ENCODE measurements at places on chromosomes 12 and 14.

- DNase-seq, result no peak
Observed at GRCh38 chr12:117845271-117845904, 123.4 kb downstream of the KSR2 start.

DNA sequence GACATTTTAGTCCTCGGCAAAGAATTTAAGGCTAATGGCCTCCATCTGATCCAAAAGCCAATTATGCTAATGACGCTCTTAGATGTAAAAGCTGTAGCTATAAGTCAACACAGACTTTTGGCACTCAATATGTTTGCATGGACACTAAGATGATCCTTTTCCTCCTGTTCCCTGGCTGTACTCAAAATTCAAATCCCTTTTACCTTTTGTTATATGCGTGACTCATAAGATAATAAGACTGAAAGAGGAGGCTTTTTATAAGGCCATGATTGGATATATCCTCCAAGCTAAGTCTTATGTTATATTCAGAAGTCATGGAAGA, 89.8 kb downstream of the PDZRN4 start:
- no peak for DNase-seq

- DNase-seq, result no peak
Observed at GRCh38 chr12:65403188-65403587, 124.7 kb downstream of the MSRB3 start.

GRCh38 chr14:20356422-20356821, 13.0 kb downstream of the PARP2 start:
- no peak for DNase-seq

DNA sequence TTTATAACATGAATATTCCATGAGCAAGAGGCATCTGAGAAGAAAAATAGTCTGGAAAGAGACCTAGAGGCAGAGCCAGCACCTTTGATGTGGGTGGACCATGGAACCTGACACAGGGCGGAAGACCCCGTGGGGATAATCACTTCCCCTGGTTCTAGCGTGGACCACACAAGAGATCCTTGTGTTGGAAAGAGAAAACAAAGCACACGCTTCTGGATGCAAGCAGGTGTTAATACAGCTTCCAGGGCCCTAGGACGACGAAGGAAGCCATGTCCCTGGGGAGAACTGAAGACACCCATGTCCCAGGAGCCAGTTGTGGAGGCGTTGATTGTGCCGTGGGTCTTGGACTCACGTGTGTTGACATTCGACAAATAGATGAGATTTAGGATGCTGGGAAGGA, 102.9 kb downstream of the ADGRD1 start:
- DNase-seq, result no peak

- DNase-seq, result no peak
Observed at GRCh38 chr12:68771223-68771925, 25.4 kb downstream of the SLC35E3 start.

GRCh38 chr14:54713379-54713778, 146.5 kb downstream of the SAMD4A start:
- no peak for DNase-seq

DNA sequence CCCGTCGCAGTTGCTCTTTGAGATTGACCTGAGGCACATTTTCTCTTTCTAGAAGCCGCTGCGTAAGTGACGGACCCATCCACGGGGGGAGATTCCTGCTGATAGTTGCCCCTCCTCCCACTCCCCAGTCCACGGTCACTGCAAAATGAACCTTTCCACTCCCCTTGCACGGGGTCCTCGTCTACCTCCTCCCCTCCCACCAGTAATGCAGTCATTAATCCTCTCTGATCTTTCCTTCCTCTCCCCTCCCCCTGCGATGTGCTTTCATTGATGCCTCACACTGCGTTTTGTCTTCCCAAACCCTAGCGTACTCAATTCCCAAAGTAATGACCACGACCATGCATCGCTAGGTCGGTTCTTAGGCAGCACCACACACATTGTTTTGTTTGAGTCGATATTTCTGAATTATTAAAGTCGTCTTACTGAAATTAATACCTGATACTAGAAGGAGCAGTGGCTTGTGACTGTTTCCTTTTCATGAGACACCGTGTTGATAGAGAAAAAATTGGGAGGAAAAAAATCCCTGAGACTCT, 857 bp downstream of the ETNK1 start:
- no peak for DNase-seq
